ENCODE measurements at places on chromosomes 3 and 15.

DNA sequence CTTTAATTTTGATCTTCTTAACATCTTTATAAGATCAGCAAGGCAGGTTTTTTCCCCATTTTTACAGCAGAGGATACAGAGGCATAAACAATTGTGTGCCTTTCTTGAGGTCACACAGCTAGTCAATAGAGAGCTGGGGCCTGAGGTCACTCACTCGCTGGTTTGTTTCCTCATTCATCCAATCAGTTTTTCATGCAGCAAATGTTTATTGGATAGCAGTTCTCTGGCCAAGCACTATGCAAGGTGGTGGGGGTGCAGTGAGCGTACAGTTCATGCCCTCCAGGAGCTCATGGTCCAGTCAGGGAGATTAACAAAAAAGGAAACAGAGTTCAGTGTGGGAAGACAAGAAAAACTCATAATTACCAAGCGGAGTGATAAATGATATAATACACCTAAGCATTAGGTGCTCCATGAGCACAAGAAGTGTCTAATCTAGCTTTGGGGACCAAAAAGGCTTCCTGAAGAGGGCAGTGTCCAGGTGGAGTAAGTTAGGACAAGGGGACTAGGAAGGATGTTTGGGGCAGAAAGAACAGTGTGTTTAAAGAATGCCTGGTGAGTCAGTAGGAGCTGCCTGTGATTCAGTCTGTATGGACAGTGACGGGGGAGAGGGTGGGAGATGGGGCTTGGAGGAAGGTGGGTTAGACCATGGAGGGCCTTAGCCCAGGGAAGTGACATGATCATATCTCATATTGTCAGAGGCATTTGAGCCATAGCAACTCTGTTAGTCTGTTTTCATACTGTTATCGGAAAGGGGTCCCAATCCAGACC, 29.3 kb downstream of the MAP2K5 start:
- DNase-seq: no peak

DNA sequence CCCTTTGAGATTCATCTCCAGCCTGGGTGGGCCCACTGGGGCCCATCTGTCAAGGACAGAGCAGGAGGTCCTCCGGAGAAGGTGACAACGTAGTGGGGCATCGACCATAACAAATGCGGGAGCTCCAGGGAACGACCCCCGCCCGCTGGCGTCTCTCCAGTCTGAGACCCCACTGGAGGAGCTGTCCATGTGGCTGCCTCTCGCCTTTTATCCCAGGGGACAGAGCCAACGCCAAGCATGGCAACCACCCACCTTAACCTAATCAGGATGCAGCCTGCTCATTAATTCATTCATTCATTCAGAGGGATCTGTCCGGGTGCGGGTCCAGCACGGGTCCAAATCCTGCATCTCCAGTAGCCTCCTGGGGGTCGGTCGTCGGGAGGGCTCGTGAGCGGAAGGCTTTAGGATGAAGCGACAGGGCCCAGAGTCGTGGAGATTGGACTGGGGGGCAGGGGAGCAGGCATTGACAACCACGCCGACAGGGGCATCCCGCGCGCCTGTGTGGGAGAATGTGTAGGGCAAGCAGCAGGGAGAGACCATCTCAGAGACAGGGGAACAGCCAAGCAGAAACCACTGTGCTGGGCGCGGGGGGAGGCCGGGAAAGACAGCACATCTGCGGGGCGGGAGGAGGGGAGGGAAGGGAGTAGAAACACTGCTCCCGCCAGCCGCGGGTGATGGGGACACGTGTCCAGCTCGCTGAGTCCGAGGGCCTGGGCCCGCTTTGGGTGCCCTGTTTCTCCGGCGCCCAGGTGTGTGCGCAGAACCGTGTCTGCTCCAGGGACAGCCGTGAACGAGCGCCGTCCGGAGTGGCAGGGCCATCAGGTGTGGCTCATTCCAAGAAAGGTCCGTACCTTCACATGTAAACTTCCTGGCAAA, 1.9 kb downstream of the PIGZ start:
- no peak for DNase-seq

- no peak for DNase-seq
Observed at GRCh38 chr3:166783206-166783605, 596.9 kb downstream of the ZBBX start.

DNA sequence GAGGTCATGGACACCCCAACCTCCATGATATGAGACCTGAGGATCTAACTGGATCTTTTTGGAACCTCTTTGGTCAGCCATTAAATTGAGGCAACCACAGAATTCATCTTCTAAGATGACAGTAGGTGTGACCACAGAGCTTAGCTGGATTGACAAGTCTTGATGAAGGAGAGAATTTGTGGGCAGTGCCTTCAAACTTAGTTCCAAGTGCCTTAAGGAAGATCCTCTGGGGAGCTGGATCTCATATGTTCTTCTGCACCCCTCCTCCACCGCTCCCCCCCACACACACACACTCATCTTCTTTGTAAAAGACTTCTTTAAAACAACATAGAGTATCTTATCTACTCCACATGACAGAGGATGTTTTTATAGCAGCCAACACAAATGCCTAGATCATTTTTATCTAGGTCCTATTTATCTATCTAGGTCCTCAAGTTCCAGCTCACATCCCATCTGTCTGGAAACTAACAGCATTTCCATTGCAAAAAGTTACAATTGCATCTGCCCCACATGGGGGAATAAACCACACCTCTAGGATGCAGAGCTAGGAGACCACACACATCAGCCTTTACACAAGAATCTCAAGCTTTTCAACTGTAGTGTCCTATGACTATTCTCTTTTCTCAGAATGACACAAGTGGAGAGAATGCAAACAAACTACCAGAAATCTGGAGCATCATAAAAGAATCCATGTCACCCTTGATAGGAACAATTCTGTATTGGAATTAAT, 37.4 kb downstream of the WWTR1 start:
- no peak for DNase-seq

GRCh38 chr3:155519078-155519477, 225.6 kb upstream of the STRIT1 start:
- no peak for DNase-seq

DNA sequence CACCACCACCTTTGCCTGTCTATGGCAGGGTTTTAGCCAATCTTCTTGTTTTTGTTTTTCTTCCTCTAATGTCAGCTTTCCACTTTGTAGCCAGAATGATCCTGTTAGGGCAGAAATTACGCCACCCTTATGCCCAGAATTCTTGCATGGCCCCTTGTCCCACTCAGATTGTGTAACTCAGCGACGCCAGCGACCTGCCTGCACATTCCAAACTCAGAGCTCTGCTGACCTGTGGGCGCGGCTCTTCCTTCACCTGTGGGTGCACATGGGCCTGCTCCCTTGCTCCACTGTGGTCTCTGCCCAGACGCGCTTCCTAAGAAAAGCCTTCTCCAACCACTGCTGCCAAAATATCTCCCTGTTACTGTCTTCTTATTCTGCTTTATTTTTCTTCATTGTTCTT, 45.0 kb downstream of the MED12L start:
- no peak for DNase-seq

- DNase-seq: no peak
Observed at GRCh38 chr3:66403323-66403990, 97.4 kb downstream of the LRIG1 start.

GRCh38 chr15:88028024-88028423, 228.5 kb downstream of the NTRK3 start:
- no peak for DNase-seq

DNA sequence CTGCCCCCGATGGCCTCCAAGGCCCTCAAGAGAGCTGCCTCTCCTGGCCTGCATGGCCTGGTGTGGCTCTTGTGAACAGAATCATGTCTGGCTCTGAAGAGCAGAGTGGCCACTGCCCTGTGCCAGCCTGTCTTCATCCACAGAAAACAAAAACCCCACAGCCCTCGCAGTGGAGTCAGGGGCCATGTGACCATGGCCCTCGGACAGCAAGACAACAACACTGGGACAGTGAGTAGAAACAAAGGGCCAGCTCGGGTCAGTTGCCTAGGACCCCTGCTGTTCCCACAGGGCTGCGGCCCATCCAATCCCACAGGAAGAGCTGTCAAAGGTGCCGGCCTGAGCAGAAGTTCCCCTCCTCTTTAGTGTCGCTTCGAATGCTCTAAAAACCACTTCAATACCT, 72.5 kb downstream of the UMPS start:
- no peak for DNase-seq

DNA sequence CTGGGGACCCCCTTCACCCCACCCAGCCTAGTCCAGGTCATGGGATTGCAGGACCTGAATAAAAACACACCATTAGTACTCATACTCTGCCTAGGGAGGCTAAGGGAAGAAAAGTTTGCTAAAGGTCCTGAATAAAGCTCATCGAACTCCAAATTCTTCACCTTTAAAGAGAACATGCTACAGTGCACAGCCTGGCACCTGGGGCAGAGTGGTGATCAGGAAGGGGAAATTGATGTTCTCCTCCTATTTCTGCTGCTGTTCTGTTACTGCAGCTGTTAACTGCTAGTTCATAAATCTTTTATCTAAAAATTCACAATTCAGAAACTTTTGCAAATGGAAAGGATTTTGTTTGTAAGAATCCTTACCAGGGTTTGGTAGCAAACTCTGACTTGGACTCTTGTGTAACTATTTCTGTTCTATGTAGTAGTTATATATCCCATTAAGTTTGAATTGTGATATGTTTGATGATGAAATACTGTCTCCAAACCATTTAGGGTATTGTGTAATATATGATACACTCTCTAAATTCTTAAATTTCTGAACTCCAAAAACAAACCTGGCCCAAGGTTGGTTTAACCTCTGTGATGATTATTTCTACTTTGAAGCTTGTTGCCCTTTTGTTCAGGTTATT, 27.9 kb downstream of the MCTP2 start:
- DNase-seq: peak; percentile 17

DNA sequence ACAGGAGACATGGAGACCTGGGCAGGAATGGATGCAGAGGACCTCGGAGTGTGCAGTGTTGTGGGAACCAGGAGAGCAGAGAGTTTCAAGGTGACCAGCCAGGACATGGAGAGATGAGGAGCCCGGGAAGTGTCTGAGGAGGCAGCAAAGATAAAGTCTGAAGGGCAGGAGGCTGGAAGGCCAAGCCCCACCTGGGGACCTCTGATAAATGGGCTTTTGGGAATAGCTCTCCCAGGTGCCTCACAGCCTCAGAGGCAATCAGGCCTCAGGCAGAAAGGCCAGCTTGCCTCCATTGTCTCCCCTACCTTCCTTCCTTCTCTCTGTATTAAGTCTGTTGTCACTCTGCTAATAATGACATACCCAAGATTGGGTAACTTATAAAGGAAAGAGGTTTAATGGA, 97.5 kb upstream of the TPM1 start:
- DNase-seq: no peak

DNA sequence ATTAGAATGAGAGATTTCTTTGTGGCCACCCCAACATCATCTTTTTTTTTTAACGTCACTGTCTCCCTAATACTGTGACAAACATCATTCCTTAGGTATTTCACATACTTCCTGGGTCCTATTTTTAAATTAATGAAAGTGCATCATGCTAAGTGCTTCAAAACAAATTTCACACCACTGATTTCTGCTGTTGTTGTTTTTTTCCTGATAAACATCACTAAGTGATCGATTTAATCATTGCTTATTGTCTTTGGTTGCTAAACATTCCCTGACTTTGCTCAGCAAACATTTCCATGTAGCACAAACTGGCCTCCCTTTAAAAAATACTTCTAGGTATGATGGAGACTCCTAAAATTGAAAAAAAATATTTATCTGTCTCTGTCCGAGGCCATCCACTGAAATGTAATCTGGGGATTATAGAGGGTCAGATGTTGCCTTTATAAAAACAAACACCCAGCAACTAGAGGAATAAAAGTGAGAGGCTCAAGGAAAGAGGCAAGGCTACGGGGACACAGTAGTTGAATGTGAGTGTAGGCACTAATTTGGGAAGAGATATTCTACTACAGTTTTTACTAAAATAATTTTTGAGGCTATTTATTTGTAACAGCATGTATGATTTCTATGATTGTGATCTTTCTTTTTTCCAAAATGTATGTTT, 20.5 kb upstream of the LMOD3 start:
- DNase-seq: no peak

DNA sequence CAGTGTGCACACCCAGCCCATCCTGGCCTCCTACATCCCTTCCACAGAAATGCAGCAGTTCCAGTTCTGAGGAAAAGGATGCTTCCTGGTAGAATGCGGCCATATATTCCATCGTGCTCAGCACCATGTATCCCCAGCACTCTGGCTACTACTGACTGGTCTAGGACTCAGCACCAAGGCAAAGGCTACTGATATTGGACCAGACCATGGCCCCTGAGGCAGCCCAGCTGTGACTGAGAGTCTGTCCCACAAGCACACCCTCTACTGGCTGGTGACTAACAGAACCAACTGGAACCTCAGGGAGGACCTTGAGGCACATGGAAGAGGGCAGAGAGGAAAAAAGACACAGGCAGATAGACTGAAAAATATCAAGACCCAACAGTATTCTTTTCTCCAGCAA, 30.0 kb downstream of the TARS3 start:
- DNase-seq: no peak

GRCh38 chr15:85772668-85773067, 22.1 kb downstream of the KLHL25 start:
- DNase-seq: no peak

Measured in OCI-M1 (cell line).